ENCODE measurements at places on chromosomes 11 and 22.

GRCh38 chr11:12239804-12240371, 129.5 kb downstream of the MICAL2 start:
- DNase-seq = no peak

DNA sequence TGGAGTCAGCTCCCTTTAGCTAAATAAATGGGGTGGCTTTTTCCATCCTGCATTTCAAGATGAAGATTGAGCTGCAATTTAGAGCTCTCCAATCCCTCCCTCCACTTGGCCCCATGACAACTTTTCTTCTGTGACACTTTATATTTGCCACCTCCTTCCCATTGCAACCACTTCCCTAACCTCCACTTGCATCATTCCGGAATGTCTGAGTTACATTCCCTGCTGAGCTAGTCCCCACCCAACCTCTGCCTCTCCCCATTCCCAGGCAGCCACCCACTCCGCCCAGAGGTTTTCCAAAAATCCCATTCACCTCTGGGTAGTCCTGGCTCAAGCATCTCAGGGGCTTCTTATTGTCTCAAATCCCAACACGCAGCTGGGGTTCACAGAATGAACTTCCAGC, 24.7 kb downstream of the PC start:
- no peak for DNase-seq

GRCh38 chr22:35258191-35258988, 1.1 kb downstream of the HMGXB4 start:
- DNase-seq = no peak

DNA sequence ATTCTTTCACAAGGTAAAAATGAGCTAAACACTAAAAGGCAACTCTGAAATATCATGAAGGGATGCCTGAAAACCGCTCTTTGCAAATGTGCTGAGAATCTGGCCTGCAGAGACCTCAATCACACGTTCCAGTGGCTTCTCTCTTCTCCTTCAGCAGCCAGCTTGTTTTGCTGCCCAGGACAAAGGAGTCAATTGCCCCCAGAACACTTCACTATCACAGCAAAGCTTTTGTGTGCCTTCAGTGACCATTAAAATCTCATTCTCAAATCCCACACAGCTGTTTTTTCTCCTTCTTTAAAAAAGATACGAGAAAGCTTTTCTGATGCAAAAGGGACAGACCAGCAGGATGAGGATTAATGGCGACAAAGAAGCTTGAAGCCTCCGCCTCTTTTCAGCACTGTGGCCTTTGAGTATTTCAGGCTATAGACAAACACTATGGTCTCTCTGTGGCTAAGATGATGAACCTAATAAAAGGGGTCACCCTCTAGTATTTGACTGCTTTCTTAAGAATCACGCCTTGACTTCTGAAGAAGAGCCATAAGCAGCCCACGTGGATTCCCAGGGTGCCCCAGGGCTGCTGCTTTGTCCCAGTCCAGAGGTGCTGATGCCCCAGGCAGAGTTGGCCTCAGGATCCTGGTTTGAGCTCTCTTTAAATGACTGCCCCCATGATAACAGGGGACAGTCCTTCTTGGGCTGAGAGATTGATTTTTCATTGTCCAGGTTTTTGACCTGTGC, 33.4 kb upstream of the NRIP3 start:
- DNase-seq = no peak

DNA sequence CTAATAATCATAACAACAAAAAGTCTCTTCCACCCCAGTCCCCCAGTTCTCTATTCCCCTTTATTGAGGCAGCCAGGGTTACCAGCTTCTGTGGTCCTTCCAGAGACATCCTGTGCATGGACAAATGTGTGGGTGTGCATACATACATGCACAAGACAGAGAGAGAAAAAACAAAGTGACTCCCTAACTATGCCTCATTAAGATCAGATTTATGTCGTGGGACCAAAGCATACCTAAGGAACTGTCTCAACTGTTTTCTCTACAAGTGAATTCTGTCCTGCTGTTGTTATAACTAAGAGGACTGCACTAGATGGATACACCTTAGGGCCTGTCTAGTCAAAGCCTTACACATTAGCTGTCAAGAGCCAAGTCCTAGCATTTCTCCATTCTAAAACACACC, 106.7 kb downstream of the MRTFA start:
- DNase-seq = no peak

DNA sequence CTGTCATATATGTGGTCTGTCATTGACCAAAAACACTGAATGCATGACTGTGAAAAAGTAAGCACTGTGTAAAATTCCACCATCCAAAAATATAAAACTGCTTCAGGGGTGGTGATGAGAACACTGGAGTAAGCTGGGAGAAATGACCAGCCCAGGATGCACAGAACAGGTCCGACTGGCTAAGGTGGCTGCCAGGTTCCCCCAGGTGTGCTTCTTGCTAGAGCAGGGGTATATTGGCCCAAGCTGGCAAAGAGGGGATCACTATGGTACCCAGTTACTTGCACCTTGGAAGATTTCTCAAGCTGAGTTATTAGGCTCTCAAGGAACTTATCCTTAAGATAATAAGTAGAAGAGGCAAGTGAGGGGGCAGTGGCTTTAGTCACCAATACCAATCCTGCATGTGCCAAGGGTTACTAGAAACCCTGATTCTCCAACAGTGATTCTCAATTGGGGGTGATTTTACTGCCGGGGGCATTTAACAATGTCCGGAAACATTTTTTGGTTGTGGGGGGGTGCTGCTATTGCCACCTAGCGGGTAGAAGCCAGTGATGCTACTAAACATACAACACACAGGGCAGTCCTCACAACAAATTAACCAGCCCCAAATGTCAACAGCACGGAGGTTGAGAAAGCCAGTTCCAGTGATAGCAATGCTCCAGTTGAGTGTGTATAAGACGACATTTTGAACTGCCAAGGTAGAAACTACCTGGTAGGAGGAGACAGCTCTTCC, 15.7 kb downstream of the SNU13 start:
- no peak for DNase-seq

DNA sequence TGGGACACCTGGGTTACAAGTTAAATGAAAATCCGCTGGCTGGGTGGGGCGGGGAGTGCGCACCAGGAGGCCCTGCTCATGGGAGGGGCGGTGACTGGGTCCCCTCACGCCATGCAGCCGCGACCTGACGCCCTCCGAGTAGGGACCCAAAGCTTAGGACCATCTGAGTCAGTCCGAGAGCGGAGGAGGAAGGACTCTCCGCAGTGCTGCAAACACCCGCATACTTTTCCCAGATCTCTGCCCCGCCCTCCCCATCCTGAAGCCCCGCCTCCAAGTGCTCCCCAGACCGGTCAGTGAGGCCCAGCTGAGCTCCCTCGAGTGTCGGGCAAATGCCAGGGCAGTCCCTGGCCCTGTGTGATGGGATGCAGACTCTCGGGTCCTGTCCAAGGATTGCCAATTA, 6.6 kb upstream of the FLI1 start:
- DNase-seq = no peak
